H7 (cell line): ENCODE measurements at places on chromosomes 7 and 10. TPM values are rescaled to one million over a fixed set of nuclear protein-coding genes. Genes with fewer than 3 reads are reported as not detected.

The PNLIP gene
- total RNA-seq = not detected in 2 replicates

The CCDC3 gene
- total RNA-seq = 0.63 and 0.73 TPM in 2 replicates

The HEPACAM2 gene
- total RNA-seq = not detected in 2 replicates

The CFAP58 gene
- total RNA-seq = 0.62 and 2.0 TPM in 2 replicates

The UPK3BL1 gene
- 21.6 and 28.3 TPM in 2 replicates for total RNA-seq

The DYNC1I1 gene
- total RNA-seq = 1.4 and 1.8 TPM in 2 replicates

The MCM10 gene
- 28.4 and 31.5 TPM in 2 replicates for total RNA-seq

The ACSM6 gene
- total RNA-seq = not detected in 2 replicates

The PLOD3 gene
- 41.9 and 48.3 TPM in 2 replicates for total RNA-seq

The FAM25A gene
- not detected in 2 replicates for total RNA-seq

The CUZD1 gene
- total RNA-seq = 0.11 and 1.1 TPM in 2 replicates

The ASB15 gene
- total RNA-seq = not detected in 2 replicates

The MMD2 gene
- not detected in 2 replicates for total RNA-seq

The PLEKHS1 gene
- not detected in 2 replicates for total RNA-seq
